ENCODE measurements at places on chromosomes 5 and 9. TPM values are rescaled to one million over a fixed set of nuclear protein-coding genes. Genes with fewer than 3 reads are reported as not detected.

The TMC1 gene
- polyA plus RNA-seq: not detected

GRCh38 chr9:137204731-137205125 lies 720 bp downstream of the TMEM203 start:
- no peak for DNase-seq

DNA sequence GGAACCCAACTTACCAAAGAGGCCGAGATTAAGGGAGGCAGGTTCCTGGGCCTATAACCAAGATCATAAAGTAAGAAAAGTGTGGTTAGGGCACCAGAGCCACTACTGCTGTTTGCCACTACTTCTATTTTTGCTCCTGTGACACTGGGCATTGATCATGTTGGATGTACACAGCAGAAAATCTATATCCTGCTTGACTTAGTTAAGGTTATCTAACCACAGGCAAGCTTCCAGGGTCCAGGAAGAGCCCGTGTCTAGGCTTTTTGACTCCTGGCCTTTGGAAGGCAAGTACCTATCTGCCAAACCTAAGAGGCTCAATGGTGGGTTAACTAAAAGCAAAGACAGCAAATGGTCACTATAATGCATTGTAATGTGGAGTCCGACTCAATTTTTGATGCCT lies 497.5 kb upstream of the DMAC1 start:
- DNase-seq: no peak

The RNF224 gene
- not detected for polyA plus RNA-seq

The NR6A1 gene
- 0.65 TPM for polyA plus RNA-seq

- DNase-seq: no peak
Measured at GRCh38 chr5:89036704-89037489, 153.9 kb upstream of the MEF2C start.

DNA sequence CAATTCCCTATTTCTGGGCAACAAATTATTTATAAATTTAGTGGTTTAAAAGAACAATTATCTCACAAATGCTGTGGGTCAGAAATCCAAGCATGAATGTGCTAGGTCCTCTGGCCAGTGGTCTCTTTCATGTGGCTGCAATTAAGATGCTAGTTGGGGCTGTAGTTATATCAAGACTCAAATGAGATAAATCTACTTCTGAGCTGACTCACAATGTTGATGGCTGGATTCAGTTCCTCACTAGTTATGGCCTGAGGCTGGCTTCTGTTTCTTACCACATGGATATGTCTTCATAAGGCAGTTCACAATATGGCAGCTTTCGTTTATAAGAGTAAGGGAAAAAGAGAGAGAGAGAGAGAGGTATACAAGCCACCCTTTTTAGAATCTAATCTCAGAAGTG lies 717.0 kb downstream of the PRELID2 start:
- no peak for DNase-seq

DNA sequence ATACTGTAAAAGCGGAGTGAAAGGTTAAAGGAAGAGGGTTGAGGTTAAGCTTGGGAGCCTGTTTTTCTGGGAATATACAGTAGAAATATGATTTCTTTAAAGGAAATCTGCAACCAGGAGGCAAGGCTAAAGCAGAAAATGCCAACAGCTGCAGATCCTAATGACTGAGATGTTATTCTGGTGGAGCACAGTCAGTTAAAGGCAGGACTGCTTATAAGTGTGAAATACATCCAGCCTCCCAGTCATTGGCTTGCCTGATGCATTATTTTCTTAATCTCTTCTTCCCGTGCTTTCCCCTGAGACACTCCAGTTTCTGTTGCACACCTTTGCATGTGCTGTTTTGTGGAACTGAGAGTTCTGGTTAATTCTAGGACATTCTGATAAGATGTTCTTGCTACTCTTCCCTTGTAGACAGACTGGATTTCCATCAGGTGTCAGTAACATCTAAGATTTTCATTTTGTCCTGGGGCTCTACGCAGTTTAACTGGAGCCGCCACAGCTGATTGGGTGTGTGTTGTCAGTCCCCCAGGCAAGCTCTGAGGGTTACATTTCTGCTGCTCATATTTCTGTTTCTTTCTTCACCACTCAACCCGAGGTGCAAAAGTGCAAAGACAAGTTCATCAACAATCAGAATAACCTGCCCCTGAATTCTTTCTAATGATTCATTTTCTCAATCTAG lies 44.4 kb downstream of the CAST start:
- no peak for DNase-seq

- peak; percentile 70 for DNase-seq
Measured at GRCh38 chr9:116318468-116319374, 165.1 kb downstream of the PAPPA start.

DNA sequence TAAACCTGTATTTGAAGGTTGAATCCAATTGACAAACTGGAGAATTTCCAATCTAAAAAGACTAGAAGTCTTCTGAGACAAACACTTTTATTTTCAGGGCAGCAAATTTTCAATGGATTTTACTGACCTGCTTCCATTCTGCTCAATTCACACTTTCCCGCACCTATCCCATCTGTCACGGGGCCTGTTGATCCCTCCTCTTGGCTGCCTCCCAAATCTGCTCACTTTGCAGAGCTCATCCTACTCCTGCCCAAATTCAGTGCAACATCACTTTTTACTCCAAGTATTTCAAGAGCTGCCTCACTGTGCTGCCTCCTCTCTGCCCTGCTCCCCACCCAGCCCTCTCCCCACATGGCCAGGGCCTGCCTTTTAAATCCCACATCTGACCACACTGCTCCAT lies 35.1 kb downstream of the GOLM1 start:
- DNase-seq: no peak

- DNase-seq: no peak
Measured at GRCh38 chr9:126132746-126133145, 193.9 kb upstream of the MVB12B start.

The CD74 gene
- 147 TPM for polyA plus RNA-seq

DNA sequence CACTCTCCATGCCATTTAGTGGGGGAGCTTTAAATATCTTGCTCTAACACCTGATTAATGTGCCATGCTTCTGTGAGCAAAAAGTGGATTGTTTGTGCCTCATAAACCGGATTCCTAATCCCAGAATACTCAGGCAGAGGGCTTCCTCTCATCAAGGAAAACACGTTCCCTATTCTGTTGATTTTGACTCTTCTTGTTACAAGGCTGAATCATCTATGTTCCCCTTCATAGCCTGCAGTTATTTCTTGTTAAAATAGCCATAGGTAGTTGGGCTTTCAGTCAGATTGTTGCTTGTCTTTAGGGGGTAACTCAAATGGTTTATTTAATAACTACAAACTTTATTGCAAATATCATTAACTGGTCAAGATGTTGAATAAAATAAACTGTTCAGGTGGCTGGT lies 26.6 kb downstream of the ROPN1L start:
- no peak for DNase-seq

The DBH gene
- not detected for polyA plus RNA-seq

The ZBTB43 gene
- 10.7 TPM for polyA plus RNA-seq

DNA sequence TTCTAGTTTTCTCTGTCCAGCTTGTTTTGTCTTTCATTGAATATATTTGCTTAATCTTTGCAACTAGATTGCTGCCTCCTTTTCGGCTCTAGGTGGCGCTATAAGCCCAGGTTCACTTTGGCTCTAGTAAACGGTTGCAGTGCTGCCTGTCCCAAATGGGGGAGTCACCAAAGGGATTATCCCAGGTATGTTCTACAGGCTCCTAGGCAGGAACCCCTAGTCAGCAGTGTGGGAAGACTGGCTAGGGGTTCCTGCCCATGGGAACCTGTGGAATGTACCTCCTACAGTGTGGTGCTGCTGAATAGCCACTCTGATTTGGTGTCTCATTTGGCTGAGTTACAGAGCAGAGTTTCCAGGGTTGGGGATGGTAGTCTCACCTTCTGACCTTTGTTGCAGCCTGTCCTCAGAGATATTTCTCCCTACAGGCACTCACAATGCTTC lies 85.2 kb downstream of the ARSB start:
- DNase-seq: no peak

DNA sequence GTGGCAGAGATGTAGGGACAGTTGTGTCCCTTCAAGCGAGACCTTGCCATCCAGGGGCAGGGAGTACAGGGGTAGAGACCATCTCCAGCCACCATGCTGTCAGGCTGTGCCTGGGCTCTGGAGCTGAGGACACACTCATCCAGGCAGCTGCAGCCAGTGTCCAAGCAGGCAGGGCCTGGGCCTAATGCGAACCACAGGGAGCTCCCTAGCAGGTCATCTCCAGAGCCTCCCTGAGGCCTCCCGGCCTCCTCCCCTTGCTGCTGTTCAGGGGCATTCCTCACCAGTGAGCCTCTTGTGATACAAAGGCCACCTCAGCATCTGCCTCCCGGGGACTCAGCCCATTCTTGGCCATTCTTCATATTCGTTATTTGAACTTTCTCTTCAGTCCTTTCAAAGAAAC lies 35.0 kb downstream of the TPPP start:
- DNase-seq: no peak

- no peak for DNase-seq
Measured at GRCh38 chr9:16371306-16371705, 499.2 kb downstream of the BNC2 start.

The ECM2 gene
- polyA plus RNA-seq: 1.6 TPM

- no peak for DNase-seq
Measured at GRCh38 chr9:82117026-82117811, 128.6 kb downstream of the SPATA31D1 start.

DNA sequence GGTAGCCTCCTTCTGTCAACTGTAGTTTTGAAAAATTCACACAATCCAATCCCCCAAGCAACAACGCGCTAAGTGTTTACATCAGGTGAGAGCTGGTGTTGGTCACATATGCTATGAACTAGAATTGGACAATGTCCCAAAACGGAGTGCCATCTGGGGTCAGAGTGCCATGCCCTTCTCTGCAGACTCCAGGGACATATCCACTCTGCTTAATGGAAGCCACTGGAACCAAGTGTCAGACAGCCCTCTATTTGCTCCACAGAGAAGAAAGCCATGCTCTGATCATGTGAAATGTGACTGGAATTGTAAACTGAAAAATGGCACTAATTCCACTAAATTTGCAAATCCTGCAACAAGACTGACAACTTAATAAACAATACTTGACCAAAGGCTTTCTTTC lies 12.2 kb downstream of the ABCA1 start:
- DNase-seq: no peak

The TIFAB gene
- polyA plus RNA-seq: not detected

The LOX gene
- 3.0 TPM for polyA plus RNA-seq

DNA sequence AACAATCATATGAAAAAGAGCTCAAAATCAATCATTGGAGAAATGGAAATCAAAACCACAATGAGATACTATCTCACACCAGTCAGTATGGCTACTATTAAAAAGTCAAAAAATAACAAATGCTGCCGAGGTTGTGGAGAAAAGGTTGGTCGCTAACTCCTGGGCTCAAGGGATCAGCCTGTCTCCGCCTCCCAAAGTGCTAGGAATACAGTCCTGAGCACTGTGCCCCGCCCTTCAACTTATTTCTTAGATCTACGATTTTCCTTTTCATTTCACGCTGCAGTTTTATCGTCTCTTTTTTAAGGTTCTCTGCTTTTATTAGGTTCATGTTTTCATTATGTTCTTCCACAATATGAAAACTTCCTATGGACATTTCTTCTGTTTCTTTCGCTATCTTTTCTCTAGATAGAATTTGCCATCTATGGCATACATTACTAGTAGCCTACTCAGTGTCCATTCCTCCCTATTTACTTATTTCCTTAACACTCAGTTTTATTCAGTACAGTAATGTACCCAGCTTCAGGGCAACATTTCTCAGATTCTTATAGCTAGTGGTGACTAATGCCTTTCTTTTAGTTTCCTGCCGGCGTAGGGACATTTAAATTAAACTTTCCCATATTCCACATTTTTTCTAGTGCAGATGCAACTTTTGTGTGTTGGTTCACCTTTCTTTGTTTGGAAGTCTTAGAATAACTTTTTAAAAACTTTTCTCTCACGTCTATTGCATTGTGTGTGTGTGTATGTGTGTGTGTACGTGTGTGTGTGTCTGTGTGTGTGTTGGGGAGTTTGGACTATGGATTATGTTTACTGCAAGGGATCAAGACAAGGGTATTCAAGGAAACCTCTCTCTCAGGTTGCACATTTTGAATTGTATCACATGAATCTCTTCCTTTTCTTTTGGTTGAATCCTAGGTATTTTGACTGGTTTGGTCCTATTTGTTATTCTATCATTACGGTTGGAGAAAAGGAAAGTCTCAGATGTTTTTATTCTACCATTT lies 21.6 kb upstream of the FBN2 start:
- DNase-seq: no peak

The THBS4 gene
- 38.6 TPM for polyA plus RNA-seq

DNA sequence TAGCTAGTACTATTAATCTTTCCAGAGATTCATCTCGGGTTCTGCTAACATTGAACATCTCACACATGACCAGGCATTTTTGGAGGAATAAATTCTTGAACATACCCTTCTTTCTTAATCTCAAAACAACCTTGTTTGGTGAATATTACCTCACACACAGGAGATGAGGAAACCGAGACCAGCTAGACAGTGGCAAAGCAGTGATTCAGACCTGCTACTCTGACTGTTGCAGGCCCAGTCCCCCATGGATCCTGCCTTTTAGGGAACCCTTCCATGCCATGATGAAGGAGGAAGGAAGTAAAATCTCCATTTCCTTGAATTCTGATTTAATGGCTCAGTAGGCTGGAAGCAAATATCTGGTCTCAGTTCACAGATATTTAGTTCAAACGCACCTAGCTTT lies 2.6 kb downstream of the PCSK5 start:
- no peak for DNase-seq

The MYMK gene
- polyA plus RNA-seq: not detected

The IFNA21 gene
- not detected for polyA plus RNA-seq

- DNase-seq: peak; percentile 64
Measured at GRCh38 chr9:131799177-131799823, 59.4 kb upstream of the RAPGEF1 start.

- no peak for DNase-seq
Measured at GRCh38 chr5:98397081-98397480, 376.4 kb upstream of the RGMB start.

- DNase-seq: no peak
Measured at GRCh38 chr9:31490551-31491106, 893.8 kb upstream of the ACO1 start.

The MAMDC4 gene
- polyA plus RNA-seq: 14.9 TPM

The REEP2 gene
- 2.8 TPM for polyA plus RNA-seq

GRCh38 chr9:90891308-90892040 lies 89.9 kb downstream of the SYK start:
- no peak for DNase-seq

DNA sequence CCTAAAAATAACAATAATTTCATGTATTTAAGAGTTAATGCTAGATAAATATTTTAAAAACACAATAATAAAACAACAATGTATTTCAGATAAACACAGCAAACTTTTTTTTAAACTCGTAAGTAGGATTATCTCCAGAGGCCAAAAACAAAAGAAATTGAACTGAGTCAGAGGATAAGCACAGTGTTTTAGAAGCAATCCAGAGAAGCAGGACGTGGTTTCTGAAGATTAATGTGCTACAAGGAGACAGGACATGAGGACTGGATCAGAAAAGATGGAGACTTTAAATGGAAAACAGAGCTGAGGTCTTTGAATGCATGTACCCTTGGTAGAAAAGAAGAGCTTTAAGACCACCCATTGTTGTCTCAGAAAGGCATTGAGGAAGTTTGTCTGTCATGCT lies 491.2 kb upstream of the TLE4 start:
- DNase-seq: no peak

The NIM1K gene
- polyA plus RNA-seq: 0.24 TPM

The WDR41 gene
- polyA plus RNA-seq: 7.9 TPM

The PLCXD3 gene
- polyA plus RNA-seq: 30.1 TPM
